ENCODE measurements at places on chromosomes 6 and 20.

DNA sequence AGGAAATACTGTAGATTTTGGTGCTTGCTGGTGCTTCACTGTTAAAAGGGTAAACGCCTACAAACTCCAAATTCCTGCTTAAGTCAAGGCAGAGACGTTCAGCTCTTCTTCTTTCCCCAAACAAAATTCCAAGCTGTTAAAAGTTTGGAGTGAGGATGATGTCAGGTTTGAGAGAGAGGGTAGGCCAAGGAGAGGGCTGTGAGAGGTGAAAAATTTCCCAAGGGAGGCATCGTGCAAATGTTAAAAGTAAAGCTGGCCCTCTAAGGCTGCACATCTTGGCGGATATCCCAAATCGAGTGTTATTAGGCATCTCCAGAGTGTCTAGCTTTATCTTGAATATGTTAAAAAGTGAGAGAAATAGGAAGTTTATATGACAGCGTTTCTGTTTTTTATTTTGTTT lies 651.8 kb downstream of the QKI start:
- DNase-seq, result no peak

- no peak for DNase-seq
These were observed 12.0 kb downstream of the XRN2 start for GRCh38 chr20:21315138-21315537.

GRCh38 chr6:116531675-116532570 lies 13.6 kb downstream of the TRAPPC3L start:
- peak; percentile 38 for DNase-seq

GRCh38 chr6:132218059-132218696 lies 183.1 kb downstream of the MOXD1 start:
- no peak for DNase-seq

DNA sequence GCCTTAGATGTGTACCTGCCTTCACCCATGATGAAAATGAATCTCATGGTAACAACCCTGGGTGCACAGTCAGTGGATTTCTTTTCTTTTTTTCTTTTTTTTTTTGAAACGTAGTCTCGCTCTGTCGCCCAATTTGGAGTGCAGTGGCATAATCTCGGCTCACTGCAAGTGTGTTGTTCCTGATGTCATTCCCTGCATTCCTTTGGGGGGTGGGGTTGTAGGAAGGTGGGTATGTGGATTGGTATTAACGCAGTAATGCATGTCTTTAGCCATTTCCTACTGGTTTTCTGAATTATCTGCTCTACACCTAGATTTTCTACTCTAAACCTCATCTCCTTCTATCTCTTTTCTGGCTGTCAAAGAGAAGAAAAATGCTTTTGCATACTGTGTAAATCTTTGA lies 146.6 kb downstream of the RNF144B start:
- DNase-seq, result no peak

GRCh38 chr20:47137231-47137870 lies 219.1 kb downstream of the ZMYND8 start:
- no peak for DNase-seq

GRCh38 chr6:104087765-104088164 lies 772.0 kb downstream of the HACE1 start:
- no peak for DNase-seq

- no peak for DNase-seq
These were observed 828 bp downstream of the TP53RK start for GRCh38 chr20:46688151-46689081.
